ENCODE measurements at places on chromosomes 2 and 18.
A peak's percentile ranks its signal among the peaks of the same experiment; 100 is the strongest.

DNA sequence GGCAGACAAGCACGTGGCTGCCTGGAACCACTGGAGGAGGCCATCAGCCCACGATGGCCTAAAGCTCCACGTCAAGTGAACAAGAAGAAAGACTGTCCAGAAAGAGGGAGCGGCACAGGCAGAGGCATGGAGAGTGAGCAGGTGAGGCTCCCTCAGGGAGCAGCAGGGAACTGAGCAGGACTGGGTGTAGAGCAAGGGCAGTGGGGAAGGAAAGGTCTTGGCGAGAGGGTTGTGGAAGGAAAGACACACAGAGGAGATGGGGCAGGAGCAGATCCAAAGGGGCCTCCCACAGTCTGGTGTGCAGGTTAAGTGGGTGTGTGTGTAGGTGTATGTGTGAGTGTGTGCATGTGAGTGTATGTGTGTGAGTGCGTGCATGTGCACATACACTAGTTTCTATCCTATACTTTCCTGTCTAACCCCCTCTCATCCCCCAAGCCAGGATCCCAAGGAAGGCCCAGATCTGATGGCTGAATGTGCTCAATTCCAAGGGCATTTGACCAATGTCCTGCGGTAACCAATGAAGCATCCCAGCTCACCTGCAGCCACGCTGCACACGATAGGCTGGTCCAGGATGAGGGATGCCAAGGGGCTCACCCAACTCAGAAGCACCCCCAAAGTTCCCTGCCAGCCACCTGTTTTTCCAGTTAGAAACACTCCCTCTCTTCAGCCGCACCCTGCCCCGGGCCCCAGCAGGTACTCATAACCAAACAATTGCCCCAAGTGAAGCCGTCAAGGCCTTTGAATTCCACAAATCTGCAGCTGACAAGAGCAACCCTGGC lies 262.5 kb upstream of the RAB6C start:
- DNase-seq: no peak

DNA sequence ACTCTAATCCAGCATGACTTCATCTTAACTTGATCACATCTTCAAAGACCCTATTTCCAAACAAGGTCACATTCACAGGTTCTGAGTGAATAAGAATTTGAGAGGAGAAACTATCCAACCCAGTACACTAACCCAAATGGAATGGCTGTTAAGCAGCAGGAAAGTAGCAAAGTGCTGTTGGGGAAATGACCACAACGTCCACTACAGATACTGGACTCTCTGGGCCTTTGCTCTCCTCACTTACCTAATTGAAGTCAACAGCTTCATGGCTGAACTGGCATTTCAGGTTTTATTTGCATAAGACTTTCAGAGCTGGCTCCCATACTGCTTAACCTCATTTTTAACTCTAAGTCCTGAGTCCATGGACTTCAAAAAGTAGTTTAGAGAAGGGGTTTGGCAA lies 38.0 kb upstream of the ACVR2A start:
- no peak for DNase-seq

GRCh38 chr2:190933361-190933760 lies 52.7 kb downstream of the GLS start:
- no peak for DNase-seq

GRCh38 chr2:98487101-98487805 lies 42.6 kb downstream of the INPP4A start:
- no peak for DNase-seq

DNA sequence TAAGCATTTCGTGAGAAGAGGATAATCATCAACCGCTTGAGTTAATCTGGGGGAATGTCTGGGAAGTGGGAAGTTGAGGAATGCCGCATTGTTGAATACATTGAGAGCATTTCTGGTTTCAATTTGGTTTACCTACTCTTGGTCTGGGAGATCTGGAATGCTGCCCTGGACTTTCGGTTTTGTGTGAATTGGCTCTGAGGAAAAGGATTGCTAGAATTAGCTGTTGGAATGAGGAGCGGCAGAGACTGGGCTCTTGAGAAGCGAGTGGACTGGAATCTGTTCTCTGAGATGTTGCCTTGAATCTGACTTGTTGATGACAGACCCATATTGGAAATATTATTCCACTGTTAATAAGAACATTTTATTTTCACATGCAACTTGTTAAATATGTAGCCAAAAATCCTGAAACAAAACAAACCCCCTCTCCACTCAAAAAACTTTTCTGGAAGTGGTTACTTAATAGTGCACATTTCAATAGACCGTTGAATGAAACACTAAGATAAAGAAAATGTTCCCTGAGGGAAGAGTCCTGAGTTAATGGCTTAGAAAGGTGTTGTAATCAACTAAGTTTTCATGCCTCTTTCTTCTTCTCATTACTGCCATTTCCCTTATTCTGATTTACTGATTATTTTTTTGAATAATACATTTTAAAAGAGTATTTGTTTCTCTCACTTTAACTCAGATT lies 50.8 kb downstream of the PTPRM start:
- peak; percentile 63 for DNase-seq

DNA sequence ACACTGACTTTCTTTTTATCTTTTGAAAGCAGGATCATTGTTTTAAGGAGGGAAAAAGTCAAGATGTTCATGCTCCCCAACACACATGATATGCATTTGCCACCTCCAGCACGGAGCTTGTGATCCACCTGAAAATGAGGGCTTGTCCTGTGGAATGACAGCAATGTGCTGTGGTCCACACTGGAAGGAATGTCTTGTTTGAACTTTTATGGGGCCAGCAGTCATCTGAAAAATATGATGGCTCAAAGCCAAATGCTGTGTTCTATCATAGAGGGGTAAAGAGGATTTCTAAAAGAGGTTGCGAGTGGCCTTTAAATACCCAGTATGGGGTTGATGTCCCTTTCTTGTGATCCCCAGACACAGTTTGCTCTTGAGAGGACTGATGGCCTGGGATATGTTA lies 226.5 kb upstream of the SPRED2 start:
- no peak for DNase-seq

- DNase-seq: no peak
These were observed 84.6 kb downstream of the FBXO15 start for GRCh38 chr18:74063023-74063422.

GRCh38 chr2:60560734-60561644 lies 7.5 kb upstream of the BCL11A start:
- no peak for DNase-seq

DNA sequence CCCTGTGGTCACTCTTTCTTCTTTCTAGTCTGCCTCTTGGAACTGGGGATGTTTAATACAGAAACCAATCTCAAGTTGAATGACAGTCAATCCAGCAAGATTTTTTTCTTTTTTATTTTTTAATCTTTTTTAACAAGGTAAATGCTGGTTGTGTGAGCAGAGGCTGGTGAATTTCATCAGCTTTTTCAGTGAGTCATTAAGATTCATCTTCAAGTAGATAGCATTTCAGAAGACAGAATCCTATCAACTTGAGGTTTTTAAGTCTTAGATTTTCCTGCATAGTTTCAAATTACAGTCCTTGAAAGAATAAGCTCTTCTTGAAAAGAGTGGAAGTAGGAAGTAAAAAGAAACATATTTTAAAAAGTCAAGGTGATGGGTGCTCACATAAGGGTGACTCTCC lies 12.4 kb downstream of the SLC8A1 start:
- no peak for DNase-seq

DNA sequence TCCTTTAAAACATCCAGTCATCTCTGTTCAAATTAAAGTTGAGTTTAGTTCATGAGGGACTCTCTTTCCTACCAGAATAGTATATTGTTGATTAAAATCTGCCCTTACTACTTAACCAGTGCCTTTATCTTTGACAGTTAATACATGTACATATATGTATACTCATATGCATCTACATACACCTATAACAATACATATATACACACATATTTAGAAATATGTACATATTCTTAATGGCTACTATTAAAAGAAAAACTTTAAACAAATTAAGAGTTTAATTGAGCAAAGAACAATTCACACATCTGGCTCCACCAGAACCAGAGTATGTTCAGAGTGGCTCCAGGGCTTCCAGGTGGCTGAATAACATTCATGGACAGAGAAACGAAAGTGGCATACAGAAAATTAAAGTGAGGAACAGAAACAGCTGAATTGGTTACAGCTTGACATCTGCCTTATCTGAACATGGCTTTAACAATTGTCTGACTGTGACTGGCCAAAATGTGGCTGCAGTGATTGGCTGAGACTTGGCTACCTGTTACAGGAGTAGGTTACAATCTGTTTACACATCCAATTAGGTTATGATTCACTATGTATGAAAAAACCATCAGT lies 38.8 kb downstream of the ZNF519 start:
- DNase-seq: no peak

DNA sequence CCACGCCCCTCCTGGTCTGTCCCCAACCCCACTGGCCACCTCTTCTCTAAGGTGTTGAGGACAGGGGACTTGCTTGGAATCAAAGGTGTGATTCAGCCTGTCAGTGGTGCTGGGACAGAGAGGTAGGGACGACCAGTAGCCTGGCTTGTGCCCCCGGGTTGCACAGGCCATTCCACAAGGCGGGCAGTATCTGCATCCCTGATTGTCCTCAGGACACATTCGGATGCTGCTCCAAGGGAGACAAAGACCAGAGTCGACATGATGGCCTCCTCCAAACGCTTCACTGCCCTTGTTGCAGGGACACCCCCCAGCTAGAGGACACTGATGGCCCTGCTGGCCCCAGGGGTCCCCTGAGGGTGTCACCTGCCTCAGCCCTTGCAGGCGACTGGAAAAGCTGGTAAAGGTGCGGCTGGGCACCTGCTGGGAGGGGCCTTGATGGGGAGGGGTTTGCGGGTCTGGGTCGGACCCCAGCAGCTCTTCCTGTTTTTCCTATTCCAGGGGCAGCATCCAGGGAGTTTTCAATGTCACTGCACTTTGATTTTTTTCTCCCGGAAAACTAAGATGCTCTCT lies 98.0 kb downstream of the PTGR3 start:
- no peak for DNase-seq

DNA sequence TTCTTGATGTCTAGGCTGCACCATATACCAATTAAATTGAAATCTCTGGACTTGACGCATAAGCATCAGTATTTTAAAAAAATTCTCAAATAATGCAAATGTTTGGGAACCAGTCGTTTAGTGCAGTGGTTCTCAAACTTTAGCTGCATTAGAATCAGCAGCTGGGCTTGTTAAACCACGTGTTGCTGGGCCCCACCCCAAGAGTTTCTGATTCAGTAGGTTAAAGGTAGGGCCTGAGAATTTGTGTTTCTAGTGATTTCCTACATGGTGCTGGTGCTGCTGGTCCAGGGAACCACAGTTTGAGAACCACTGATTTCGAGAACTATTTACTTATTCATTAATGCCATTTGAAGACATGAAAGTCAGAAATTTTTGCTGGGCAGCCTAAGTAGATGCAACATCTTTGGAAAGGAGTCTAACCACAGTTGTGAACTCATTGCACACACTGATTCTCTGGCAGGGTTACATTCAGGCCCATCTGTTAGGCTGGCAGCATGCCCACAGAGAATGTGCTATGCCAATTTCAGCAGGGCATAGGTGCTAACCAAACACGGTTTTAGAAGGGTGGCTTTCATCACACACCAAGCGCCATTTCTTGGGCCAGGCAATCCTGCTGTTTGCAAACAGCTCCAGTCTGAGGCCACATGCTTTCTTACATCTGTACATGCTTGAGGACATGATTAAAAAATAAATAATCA lies 26.4 kb upstream of the ATP5MC3 start:
- DNase-seq: no peak

DNA sequence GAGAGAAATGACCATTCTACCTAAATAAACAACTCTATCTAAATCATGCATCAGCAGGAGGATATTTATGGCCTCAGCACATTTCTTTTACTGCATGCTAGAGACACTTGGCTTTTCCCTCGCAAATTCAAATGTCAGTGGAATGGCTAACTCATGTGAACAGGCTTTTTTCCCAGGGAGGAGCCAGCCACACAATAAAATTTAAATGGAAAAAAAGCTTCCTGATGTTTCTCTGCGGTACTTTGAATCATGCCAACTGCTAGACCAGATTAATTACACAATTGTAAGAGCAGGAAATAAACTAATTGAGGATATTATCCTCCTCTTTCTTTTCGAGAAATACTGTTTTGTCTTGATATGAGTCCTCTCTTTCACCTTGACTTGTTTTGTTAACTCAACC lies 676.3 kb downstream of the IRS1 start:
- DNase-seq: no peak

DNA sequence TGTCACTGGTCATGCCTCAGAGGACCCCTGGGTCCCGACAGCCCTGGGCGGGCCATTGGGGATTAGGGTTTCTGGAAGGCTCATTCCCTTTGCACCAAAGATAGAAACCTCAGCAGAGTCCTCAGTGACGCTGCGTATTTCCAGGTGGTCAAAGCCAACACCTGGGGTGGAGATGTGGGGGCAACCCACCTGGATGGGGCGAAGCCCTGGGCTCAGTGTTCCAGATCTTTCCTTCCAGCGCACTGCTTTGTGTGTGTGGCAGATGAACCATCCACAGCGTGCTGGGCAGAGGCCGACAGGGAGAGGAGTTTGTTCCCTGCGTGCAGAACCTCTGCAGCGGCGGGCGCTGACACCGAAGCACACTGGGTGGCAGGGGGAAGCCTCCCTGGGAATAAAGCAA lies 143.9 kb downstream of the CTIF start:
- no peak for DNase-seq

- no peak for DNase-seq
These were observed 2084.4 kb upstream of the PIK3C3 start for GRCh38 chr18:39870591-39870990.

DNA sequence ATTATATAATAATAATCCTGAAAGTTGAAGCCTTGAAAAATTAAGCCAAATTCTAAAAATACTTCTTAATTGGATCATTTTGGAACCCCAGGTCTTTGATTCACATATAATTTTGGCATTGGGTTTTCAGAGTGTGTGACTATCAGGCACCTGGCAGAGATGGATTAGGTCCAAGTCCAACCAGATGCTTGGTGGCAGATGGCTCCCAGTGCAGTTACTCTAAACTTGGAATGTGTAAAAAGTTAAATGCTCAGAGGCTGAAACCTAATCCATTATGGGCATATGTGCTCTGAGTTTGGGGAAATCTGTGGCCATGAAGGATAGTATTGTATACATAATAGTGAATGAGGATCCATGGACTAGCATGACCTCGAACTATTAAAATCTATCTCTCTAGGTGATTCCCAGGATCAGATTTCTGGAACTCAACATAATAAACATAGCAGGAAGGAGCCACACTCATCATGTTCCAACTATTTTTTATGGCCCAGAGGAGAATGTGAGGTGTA lies 333.0 kb downstream of the RPRM start:
- no peak for DNase-seq

Data from smooth muscle cell of the brain vasculature (primary cell).